ENCODE measurements at places on chromosomes 5 and 9. TPM values are rescaled to one million over a fixed set of nuclear protein-coding genes. Genes with fewer than 3 reads are reported as not detected.

- DNase-seq, result no peak
These were observed 386.8 kb downstream of the TRIM36 start for GRCh38 chr5:114782869-114783268.

DNA sequence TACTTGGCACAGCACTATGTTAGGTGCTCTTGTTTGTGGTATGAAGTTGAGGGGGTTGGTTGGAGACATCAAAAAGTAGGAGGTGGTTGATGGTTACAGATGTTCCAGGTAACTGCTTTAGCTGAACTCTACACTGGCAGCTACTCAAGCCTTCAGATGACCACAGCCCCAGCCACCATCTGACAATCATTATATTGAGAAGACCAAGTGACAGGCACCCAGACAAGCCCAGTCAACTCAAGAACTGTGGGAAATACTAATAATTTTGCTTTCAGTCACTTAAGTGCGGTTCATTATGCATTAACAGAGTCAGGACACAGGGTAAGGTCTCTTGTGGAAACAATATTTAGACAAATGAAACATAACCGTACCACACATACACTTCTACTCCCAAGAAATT, 38.9 kb upstream of the SLIT3 start:
- DNase-seq, result no peak

DNA sequence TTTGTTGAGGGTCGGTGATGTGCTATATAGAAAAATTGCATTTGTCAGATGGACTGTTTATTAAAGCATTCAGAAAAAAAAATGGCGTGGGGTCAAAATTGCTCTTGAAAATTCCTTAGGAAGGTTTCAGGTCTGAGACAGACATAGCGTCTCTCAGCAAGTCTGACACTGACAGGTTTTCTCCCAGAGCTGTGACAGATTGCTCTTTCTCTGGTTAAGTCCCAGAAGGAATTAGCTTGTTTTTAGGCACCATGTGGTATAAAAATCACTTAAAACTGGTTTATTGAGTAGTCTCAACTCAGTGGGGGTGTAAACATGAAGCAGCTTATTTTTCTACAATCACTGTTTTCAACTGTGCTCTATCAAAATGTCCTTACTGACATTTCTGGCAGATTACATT, 1379.8 kb downstream of the MAT2B start:
- no peak for DNase-seq

GRCh38 chr5:135448791-135449507, 1.8 kb upstream of the DCANP1 start:
- no peak for DNase-seq

GRCh38 chr5:133902511-133903118, 65.8 kb downstream of the C5orf15 start:
- no peak for DNase-seq

- no peak for DNase-seq
These were observed 46.8 kb downstream of the CYLC2 start for GRCh38 chr9:103041961-103042360.

DNA sequence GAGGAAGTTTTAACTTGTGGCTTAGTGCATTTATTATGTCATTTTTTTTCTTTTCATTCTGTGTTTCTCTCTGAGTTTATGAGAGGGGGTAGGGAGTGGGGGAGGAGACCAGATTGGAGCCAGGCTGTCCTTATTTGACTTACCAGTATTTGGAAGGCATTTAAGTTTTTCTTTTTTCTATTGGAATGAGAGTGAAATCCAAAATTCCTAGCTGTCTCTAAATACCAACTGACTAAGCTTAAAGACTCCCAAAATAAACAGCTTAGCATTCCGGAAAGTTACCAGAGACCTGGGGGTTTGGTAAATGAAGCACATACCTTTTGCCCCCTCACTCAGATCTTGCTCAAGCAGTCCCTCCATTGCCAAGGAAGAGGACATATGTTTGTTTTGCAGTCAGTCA, 581.9 kb upstream of the BRINP1 start:
- no peak for DNase-seq

DNA sequence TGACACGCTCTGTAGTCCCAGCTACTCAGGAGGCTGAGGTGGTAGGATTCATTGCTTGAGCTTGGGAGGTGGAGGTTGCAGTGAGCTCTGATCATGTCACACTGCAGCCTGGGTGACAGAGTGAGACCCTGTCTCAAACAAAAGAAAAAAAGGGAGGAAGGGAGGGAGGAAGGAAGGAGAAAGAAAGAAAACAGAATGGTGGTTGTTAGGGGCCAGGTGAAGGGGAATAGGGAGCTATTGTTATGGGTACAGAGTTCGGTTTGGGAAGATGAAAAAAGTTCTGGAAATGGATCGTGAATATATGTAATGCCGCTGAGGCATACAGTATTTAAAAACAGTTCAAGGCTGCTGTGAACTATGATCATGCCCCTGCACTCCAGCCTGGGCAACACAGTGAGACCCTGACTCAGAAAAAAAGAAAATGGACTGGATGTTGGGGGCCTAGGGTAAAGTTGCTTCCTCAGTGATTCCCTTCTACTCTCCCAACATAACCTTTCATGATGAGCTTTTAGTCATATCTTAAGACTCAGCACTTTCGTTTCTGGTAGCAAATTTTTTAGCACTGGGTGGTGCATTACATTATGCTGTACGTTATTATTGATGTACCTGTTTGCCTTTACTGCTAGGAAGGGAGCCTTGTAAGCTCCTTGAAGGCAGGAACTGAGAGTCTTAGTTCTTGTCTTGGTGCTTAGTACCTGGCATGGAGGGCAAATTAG, 4.0 kb downstream of the CTNNA1 start:
- no peak for DNase-seq

DNA sequence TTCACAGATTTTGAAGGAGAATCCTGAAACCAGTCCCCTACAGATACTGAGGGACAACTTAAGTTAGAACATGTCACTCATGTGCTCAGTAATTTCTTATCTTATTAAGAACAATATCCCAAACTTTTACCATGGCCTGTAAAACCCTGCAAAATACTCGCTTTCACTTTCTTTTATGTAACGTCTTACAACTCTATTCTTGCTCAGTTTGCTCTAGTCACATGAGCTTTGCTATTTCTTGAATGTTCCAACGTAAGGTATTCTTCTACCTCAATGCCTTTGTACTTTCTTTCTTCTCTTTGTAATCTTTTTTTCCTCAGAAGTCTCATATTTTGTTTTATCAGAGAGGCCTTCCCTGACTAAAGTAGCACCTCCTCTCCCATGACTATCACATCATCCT, 14.1 kb downstream of the TMEM38B start:
- no peak for DNase-seq

DNA sequence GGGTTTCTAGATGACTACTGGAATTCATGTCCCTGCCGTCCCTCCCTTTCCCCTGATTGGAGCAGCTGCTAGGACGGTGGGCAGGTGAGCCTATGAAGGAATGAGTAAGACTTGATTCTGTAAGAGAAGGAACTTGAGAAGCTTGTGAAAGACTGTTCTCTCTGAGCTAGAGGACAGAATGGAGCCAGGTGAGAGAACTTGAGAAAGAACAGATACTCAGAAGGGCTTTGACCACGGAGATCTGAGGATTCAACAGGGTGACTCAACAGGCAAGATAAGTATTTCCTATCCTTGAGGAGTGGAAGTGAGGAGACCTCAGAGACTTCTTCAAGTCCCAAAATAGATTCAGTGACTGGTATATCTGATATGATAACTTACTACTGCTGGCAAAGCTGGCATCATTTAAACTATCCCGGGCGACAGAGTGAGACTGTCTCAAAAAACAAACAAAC, 41.9 kb downstream of the HSDL2 start:
- no peak for DNase-seq

DNA sequence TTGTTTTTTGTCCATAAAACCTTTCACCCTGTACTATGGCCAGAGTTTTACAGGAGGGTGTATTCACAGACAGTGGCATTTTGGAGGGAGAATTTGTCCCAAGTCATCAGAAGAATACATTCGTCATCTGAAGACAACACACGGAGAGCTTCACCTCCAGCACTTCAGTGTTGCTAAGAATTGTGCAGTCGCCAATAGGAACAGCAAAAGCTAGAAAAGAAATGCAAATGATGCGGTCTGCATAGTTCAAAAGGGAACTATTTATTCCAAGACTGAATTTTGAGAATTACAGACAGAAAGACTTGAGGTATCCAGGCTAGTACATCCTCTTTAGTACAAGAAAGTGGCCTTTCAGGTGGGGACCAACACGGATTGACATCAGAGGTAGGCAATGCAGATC, 399.2 kb upstream of the KIF2A start:
- DNase-seq, result no peak

DNA sequence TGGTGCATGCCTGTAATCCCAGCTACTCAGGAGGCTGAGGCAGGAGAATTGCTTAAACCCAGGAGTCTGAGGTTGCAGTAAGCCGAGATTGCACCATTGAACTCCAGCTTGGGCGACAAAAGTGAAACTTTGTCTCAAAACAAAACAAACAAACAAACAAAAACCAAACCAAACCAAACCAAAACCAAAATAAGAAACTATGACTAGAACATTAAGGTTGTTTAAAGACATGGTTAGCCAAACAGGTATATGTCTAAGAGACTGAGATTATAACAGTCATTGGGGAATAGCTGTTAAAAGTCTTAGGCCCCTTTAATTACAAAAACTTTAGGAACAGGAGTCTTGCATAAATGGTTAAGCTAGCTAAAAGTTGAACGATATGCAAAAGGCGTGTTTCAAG, 63.6 kb downstream of the PRDM9 start:
- DNase-seq, result no peak

DNA sequence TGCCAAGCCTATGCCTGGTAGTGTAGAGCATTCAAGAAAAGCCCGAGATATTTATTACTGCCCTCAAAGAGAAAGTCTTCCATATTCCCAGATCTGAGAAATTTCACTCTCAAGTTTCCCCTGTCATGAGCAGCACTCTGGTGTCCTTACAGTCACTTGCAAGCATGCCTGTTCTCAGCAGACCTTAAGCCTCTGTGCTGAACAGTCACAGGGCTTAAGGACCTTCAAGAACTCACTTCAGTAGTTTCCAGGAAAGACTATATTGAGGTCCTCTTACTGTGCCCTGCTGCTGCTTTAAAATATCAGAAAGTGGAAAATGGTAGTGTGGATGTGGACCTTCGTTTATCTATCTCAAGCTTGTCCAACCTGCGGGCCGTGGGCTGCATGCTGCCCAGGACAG, 53.5 kb downstream of the DNAJC21 start:
- no peak for DNase-seq

DNA sequence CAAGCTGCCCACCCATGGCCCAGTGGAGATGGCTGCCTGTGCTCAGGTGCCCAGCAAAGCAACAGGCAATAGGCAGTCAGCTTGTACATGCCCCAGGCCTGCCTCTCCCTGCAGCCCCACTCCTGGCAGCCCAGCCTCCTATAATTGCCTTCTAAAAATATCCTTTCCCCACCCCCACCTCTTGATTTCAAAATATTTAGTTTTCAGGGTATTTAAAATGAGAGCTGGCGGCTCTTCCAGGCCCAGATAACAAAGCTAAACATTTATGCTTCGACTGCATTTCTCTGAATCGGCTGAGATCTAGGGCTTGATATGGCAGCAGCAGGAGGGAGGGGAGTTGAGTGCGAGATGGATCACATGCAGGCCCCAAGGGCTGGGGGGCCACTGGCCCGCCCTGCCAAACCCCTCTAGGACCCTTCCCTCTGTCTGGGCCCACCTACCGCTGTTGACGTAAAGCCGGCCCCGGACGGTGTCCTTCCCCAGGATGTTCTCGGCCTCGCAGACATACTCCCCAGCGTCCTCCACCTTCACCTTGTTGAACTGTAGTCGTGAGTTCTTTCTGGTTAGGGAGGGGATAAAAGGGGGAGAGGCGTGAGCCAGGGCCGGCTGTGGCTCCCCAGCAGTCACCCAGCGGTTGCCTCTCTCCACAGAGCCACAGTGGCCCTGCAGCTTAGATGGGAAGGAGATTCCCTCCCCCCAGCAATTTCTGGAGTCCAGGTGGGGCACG, 85.0 kb downstream of the PSD2 start:
- no peak for DNase-seq

DNA sequence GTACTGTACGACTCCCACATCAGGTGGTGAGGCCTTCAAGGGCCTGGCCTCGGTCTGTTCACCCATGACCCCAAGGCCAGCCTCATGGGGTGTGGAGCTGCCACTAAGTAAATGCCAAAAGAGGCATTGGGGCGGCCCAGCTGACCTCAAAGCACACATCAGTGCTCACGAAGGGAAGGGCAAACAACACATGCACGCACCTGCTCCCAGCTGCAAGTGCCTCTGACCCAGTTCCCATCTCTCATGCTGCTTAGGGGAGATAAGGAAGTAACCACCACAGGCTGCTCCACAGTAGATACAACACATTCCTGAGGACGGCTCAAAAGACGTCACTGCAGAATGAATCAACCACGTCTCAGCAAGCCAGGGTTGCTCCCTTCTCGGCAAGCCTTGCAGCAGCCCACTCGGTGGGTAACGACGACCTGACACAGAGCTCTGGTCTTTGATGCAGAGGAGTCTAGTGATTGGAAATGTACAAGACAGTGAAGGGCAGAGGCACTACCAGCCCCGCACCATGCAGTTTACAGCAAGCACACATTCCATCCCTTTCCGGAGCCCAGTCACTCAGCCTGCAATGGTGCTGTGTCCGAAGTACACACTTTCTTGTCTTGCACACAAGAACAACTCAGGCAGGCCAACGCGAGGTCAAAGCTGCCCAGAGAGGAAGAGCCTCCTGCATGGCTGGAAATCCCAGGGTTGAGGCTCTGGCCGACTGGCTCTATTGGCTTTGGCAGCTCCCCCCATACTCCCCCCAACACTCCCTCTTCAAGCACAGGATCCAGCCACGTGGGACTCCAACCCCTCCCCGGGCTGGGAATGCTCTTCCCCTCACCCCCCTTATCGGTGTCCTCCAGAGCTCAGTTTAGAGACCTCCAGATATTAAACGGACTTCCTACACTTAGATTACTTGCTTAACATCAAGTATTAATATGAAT, 31.8 kb downstream of the FABP6 start:
- DNase-seq, result peak; percentile 99

GRCh38 chr9:7542693-7543092, 256.9 kb downstream of the DMAC1 start:
- no peak for DNase-seq

DNA sequence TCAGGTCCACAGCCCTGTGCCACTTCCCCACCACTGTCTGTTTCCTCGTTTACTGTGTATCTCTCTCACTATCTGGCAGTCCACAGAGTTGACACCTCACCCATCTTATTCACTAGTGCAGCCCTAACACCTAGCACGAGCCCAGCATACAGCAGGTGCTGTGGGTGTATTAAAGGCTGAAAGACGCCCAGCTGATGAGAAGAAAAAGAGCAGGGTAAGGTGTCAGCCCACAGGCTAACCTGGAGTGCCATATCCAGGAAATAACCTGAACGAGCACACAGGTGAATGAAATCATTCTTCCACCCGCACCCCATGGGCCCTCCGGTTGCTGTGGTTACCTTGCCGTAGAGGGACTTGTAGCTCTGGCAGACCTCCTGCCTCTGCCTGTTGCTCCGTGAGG, 18.6 kb downstream of the ANXA6 start:
- DNase-seq, result no peak

- DNase-seq, result no peak
These were observed 51.1 kb downstream of the C9orf50 start for GRCh38 chr9:129569502-129570449.

CAMK4 gene
- total RNA-seq, result 2.7 TPM

BHMT2 gene
- 53.9 TPM for total RNA-seq

RXFP3 gene
- total RNA-seq, result not detected

SERF1A gene
- 9.0 TPM for total RNA-seq

MAMDC2 gene
- 3.1 TPM for total RNA-seq

HTR4 gene
- total RNA-seq, result not detected

UHRF2 gene
- 6.0 TPM for total RNA-seq
